ENCODE measurements at places on chromosomes 16 and 17. TPM values are rescaled to one million over a fixed set of nuclear protein-coding genes. Genes with fewer than 3 reads are reported as not detected.

DNA sequence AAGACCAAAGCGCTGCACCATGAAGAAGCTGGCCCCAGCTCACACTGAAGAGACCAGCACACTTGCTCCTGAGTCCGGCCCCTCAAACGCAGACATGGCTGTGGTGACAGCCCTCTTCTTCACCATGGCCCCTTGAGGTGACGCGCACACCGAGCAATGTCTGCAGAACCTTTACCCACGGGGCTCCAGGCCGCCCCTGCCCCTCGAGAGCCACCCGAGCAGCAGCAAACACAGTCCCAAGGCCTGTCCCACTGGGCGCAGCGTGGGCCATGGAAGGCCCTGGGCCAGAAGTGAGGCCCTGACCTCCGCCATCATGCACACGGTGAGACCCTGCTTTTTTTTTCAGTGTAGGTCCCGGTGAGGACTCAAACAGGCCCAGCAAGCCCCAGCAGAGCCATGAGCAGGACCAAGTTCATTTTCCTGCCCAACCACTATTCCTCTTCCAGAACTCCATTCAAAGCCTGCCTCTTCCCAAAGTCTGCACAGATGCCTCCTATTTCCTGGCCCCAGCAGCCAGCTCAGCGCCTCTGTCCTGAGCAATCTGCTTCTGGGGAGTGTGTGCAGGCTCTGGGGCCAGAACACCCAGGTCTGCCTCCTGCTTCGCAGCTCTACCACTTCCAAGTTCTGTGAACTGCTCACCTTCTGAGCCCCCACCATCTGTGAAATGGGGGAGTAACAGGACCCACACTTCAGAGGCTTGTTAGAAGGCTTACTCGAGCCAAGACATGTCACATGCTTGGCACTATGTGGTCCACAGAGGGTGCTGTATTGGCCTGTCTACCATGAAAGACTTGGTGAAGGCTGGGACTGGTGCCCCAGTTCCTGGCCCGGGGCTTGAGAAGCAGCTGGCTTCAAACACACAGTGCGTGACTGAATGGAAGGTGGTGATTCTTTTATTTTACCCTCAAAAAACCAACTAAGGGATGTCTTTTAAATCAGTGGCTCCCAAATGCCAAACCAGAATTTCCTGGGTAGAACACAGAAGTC lies 35.7 kb upstream of the GSG1L start:
- DNase-seq, result no peak

- no peak for DNase-seq
Observed at GRCh38 chr16:27222249-27223225, 19.2 kb downstream of the KDM8 start.

- DNase-seq, result no peak
Observed at GRCh38 chr17:40705584-40705983, 2.0 kb upstream of the KRT24 start.

DNA sequence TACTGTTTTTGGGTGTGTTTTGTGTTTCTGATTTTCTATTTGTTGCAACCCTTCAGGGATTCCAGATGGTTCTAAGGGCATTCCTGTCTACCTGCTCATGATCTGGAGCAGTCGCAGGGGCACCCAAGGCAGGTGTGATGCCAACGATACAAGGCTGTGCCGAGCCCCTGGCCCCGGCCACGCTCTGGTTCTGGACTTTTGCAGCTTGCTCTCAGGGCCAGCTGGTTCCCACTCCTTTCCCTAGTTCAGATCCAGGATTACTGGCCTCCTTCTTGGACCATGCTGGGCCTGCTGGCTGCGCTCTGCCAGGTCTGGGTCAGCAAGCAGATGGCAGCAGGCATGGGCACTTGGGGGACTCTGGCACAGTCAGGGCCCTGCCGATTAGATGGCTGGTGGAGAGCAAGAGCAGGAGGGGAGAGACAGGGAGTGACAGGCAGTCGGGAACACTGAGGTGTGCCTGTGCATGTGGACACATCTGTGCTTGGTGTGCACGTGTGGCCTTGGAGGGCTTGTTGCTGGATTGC lies 15.2 kb upstream of the RAP1GAP2 start:
- DNase-seq, result no peak

- no peak for DNase-seq
Observed at GRCh38 chr17:11986179-11986941, 10.9 kb downstream of the ZNF18 start.

GRCh38 chr17:28147017-28147416 lies 104.5 kb downstream of the NLK start:
- no peak for DNase-seq

DNA sequence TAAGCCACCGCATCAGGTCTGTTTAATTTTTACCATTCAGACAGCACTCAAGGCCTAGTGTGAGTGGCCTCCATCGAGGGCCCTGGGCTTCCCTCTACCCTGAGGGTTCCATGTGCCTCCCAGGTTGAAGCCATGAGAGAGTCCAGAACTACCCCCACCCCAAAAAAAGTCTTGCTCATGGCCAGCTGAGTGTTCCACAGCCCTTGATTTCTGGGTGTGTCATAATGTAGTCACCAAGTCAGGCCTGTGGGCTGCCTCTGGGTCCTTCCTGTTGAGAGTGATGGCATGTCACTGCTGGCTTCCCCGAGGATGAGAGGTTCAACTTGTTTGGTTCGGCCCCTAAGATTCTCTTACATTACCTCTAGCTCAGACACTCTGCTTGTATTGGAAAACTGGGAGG lies 100.6 kb downstream of the PITPNC1 start:
- no peak for DNase-seq

- DNase-seq, result peak; percentile 24
Observed at GRCh38 chr17:65173284-65173793, 36.2 kb downstream of the RGS9 start.

DNA sequence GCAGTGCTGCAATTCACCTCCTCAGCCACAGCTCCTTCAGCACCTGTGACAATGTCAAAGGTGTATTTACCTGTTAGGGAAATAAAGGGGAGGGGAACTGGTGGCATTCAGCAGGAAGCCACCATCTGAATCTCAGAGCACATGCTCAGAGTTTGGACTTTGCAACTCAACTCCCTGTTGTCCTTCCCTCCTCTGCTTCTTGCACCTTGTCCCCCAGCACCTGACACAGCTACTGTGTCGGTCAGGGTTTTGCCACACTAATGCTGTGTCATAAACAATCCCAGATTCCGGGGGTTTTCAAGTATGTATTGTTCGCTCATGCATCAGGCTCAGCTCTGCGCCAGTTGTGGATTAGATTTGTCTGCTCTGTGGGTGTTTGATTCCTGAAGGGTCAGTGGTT lies 43.7 kb downstream of the HSBP1 start:
- no peak for DNase-seq

DNA sequence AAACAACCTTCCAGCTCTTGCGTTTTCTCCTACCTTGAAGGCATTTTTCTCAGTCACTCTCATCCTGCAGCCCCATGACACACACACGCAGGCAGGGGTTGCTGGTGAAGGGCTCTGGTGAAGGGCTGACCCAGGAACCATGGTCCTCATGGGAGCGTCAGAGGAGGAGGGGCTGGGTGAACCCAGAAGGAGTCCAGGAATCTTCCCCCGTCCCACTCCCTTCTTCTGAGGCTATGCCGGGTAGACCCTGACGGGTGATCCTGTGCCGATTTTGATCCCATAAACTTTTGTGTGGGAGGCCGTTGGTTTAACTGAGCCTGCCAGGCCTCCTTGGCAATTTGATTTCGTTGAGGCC lies 278.4 kb upstream of the FOXF1 start:
- DNase-seq, result no peak

DNA sequence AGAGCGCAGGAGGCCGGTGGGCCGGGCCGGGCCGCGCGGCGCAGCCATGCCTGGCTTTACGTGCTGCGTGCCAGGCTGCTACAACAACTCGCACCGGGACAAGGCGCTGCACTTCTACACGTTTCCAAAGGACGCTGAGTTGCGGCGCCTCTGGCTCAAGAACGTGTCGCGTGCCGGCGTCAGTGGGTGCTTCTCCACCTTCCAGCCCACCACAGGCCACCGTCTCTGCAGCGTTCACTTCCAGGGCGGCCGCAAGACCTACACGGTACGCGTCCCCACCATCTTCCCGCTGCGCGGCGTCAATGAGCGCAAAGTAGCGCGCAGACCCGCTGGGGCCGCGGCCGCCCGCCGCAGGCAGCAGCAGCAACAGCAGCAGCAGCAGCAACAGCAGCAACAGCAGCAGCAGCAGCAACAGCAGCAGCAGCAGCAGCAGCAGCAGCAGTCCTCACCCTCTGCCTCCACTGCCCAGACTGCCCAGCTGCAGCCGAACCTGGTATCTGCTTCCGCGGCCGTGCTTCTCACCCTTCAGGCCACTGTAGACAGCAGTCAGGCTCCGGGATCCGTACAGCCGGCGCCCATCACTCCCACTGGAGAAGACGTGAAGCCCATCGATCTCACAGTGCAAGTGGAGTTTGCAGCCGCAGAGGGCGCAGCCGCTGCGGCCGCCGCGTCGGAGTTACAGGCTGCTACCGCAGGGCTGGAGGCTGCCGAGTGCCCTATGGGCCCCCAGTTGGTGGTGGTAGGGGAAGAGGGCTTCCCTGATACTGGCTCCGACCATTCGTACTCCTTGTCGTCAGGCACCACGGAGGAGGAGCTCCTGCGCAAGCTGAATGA lies 606 bp downstream of the THAP11 start:
- peak; percentile 71 for DNase-seq

- DNase-seq, result no peak
Observed at GRCh38 chr16:10923650-10924214, 18.5 kb downstream of the DEXI start.

GRCh38 chr17:61947367-61948078 lies 19.7 kb upstream of the INTS2 start:
- DNase-seq, result no peak

DNA sequence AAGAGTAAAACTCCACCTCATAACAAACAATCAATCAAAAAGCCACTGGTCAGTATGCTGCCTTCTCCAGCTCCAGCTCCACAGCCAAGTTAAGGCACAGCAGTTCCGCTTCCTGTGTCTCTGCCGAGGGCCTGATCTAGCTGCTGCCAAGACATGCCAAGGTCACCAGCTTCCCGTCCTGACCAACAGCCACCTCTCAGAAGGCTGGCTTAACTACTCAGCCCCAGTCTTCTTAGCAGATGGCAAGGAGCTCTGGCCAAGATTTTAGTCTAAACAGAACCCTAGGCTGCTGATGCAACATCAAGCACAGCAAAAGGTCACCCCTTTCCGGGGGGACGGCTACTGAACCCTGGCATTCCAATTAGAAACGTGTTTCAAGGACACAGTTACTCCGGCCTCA lies 17.7 kb upstream of the MNT start:
- DNase-seq, result no peak

DNA sequence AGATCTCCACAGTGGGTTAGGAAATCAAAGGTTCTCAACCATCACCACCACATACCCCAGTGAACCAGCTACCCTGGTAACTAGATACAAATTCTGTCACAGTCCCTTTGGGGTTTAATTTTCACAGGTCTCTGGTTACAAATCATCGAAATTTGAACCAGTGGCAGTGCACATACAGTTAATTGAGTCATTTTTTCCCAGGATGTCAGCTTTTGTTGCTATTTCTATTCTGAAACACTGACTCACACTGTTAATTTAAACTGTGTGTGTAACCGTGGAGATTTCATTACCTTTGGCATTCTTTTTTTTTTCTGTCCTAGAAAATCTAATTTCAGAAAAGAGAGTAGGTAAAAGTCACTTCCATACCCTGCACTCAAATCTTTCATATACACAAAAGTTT lies 511.5 kb downstream of the TOX3 start:
- DNase-seq, result no peak

GRCh38 chr17:63950940-63951907 lies 19.1 kb upstream of the CD79B start:
- DNase-seq, result peak; percentile 12

DNA sequence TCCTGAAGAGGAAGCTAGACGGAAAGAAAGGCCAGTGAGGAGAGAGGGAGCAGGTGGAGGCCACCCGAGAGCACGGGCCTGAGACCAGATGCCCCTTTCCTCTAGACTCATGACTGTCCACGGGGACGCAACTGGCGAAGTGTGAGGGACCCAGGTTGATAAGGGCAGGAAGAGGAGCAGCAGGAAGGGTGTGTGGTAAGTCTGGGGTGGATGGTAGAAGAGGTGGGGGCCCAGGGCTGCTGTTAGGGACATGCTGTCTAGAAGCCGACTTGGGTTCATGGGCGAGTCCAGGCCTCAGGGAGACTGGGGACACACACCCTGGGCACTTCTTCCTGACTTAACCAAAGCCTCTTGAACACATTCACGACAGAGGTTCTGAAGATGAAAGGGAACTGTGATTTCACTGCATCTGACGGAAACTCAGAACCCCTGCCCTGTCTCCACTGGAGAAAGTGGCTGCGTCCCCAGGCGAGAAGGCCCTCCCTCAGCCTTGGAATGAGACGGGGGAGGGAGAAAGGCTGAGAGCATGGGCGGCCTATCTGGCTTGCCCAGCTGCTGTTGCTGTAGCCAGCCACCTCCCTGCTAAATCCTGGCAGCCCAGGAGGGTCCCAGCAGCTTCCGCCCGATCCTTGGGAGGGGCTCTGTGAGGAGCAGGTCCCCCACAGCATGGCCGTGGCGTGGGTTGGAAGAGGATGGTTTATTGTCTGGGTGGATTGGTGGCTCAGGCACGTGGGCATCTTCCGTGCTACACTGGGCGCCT lies 6.0 kb downstream of the HIC1 start:
- DNase-seq, result peak; percentile 50

DNA sequence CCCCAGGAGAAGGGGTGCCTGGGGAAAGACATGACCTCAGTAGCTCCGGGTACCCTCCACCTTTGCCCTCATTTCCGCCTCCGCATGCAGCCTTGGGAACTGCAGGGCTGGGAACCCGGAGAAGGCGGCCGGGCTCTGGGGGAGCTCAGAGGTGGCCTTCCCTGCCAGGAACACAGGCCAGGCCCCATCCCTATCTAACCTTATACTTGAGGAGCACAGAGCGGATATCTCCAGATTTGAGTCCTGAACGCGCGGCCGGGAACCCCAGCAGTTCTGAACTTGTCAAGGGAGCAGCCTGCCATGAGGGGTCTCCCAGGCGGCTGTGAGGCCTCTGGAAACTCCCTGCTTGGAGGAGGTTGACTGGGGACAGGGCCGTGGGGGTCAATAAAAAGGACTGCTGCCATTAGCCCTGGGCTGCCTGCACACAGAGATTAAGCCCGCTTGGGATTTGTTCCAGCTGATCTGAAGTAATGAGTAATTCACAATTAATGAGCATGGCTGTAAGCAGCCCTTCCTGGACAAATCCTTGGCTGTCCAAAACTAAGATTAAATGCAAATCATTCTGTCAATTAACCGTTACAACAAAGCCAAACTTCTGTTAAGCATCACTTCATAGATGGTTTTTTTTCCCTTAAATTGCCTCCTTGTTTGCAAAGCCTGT lies 26.3 kb upstream of the METRNL start:
- peak; percentile 52 for DNase-seq

Gene CD300A
- not detected for total RNA-seq

Gene ASGR1
- 28.8 TPM for total RNA-seq

Gene RPRML
- total RNA-seq, result not detected

Gene PPL
- 2.4 TPM for total RNA-seq

Gene KLHL11
- total RNA-seq, result 26.6 TPM

Gene CCL4
- not detected for total RNA-seq

Measured in lung microvascular endothelial cell (primary cell).